ENCODE measurements at places on chromosomes 7 and 10.

DNA sequence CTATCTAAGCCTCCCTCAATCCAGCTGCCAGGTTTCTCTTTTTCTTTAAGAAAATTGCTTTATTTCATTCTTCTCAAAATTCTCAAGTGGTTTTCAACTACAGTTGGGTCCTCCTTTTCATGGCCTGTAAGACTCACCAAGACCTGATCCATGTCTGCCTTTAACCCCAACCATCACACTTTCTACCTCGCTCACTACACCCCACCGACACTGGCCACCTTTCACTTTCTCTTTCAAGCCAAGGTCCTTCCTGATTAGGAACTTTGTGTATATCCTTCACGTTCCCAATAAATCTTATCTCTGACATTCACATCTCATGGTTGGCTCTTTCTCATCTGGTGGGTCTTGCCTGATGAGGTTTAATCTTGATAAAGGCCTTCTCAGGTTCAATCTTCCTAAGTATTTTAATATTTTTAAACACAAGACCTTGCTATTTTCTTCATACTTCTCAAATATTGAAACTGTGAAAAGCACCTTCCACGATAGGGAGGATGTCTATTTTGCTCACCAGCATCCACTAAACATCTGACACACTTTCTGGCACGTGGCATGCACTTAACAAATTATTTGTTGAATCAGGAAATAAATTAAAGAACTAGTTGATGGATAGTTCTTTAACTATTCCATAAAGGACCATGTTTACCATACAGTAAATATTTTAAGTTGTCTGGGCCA, 624.8 kb downstream of the GRID1 start:
- DNase-seq = no peak

GRCh38 chr10:75407224-75407712, 5.7 kb upstream of the ZNF503 start:
- DNase-seq = no peak

DNA sequence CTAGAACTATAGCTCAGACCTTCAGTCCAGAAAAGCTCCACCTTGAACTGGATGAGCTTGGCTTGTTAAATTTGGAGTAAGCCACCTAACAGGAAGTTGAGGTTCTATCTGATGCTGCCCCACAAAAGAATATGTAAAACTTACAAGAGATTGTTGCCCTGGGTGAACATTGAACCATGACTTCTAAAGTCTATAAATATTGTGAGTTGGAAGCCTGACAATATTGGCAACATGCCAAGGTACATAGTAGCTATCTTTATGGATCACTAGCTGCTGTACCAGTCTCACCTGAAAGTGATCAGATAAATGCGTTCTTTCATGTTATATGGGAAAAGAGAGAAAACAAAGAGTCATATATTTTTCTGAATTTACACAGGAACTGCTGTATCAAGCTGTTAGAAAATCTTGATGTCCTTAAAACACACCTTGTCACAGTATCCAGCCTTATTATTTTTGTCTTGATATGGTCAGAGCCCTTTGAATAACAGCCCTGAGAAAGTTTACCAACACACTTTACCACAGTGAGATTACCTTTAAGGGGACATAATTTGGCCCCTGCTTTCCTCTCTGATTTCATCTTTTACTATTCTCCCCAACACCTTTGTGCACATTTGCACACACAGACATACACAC, 92.0 kb downstream of the LSMEM1 start:
- no peak for DNase-seq

- DNase-seq = no peak
Measured at GRCh38 chr7:116501425-116502167, 2.1 kb downstream of the CAV2 start.

DNA sequence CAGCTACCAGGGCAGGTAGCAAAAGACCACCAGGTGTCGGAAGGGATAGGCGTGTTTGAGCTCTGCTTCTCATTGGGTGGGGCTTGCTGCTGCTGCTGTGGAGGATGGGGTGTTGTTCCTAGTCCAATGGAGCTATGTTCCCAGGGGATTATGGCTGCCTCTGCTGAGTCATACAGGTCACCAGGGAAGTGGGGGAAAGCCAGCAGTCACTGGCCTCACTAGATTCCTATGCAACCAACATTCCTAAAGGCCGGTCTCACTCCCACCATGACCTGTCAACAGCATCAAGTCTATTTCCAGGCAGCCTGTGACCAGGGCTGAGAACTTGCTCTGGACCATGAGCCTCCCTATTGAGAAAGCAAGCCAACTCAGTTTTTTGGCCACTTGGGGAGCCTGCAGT, 1160.8 kb downstream of the REEP3 start:
- no peak for DNase-seq

GRCh38 chr7:108614896-108615295, 45.2 kb downstream of the DNAJB9 start:
- DNase-seq = no peak

DNA sequence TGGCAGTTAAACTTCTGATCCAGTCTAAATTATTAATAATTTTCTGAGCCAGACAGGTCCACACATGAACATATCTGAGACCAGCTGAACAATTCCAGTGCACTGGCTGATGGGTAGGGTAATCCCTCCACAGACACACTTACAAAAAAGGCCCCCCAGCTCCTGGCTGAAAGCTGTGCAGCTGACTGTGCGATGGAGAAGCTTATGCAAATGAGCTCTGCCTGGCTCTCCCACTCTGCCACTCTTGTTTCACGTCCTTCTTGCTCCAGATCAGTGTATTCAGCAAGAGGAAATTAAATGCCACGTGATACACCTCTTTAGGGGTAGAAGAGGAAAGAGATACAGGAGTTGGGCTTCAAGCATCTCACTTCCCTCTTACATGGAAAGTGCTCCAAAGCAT, 76.4 kb upstream of the FEZF1 start:
- no peak for DNase-seq

DNA sequence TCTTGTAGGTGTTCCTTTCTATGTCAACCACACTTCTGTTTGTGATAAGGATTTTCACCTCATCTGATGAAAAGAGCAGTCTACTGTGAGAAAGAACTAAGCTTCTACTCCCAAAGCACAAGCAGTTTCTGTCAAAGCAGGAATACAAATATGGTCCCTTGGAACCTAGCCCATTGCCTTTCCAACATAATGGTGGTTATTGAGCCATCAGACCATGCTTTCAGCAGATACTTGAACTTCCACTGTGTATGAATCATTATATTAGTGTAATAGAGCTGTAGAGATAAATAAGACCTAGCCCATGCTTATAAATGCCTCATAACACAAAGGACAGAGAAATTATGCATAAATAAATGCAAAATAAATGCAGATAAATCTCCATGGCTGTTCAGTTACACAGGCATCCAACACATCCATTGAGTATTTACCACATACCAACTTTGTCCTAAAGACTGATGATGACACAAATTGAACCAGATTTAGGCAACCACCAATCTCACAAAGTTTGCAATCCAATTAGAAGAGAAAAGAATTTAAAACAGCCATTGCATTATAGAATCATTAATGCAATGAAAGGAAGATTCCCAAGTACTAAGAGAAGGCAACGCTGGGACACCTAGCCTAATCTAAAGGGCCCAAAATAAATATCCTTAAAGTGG, 729.4 kb upstream of the C7orf33 start:
- no peak for DNase-seq

DNA sequence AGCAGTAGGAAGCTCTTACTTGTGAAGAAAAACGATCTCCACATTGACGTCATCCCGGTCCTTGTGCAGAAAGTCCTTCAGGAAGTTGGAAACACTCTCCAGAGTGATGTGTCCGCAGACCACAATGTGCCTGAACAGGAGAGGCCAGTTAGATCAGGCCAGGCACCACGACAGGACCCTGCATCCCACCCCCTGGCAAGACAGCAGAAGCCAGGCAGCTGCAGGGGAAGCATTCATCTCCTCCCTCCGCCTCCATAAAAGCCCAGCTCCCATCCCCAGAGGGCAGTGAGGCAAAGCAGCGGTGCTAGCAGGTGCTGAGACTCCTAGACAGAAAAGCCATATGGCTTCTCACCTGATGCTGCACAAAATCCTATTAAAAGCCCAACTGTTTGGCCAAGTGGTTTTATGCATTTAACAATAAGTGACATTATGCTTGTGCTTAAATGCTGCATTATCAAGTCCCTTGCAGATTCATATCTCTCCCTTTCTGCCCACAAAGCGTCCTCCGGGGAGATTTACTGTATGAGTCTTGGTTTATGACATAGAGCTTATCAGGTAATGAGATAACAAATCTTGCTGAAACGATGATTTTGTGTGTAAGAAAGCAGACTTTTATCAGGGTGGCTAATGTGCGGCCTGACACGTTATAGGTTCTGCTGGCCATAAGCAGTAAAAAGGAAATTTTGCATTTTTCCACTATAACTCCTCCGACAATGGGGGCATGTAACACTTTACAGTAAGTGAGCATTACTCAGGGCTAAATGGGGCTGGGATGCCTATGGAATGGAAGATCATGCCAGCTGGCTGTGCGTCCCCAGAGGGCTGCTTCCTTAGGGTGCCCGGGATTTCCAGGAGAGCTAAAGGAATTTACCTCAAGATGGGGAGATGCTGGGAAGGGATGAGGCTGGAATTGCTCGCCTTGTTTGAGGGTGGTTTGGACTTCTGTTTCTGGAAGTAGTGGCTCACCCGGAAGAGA, 546.9 kb downstream of the KCNMA1 start:
- DNase-seq = no peak

DNA sequence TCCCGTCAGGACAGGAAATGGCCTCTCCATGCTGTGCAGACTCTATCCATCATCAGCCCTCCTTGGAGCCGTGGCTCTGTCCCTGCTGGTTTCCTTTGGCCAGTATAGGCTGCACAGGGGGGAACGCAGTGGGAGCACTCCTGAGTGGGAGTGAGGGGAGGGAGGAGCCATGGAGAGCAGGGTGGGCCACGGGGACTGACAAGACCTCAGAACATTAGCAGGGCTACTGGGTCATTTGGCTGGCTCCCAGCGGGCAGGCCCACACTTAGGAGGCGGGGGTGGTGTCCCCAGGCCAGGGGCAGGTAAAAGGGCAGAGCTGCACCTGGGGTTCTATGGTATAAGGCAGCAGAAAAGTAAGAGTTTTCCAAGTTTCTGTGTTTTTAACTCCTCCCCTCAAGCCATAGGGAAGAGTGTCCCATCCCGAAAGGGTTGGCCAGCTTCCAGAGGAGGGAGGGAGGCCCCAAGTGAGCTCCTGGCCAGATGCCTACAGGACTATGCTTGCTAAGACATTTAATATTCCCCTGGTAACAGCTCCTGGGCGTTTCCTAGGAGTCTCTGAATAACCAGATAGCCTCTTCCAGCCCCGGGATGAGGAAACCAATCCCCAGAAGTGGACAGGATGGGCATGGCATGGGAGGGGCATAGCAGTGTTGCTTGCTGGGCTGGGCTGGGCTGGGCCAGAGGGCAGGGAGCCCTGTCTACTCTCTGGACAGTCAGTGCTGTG, 5.5 kb upstream of the OPN4 start:
- DNase-seq = no peak

GRCh38 chr7:85413718-85414117, 226.9 kb upstream of the SEMA3D start:
- DNase-seq = no peak

- DNase-seq = no peak
Measured at GRCh38 chr7:159035571-159036073, 109.0 kb downstream of the VIPR2 start.

- DNase-seq = no peak
Measured at GRCh38 chr7:122965306-122965705, 30.2 kb downstream of the TAS2R16 start.
